Epithelial cell of prostate (primary cell): ENCODE measurements at places on chromosomes 4 and X.

DNA sequence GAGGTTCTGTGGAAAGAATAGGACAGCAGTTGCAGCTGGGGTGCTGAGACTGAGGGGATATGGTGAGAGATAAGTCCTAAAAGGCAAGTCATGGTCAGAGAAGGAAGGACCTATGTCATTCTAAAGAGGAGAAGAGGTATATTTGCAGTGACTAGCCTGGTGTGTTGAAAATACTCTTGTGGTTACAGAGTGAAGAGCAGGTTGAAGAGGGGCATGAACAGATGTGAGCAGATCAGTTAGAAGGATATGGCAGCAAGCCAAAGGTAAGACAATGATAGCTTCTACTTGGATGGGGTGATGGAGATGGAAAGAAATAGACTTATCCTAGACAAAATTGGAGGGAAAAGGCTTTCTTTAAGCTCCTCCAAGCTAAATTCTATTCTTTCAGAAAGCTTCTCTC, 469.8 kb upstream of the CPEB2 start:
- no peak for DNase-seq

- DNase-seq = no peak
Observed at GRCh38 chr4:182427554-182427953, 184.4 kb downstream of the TENM3 start.

GRCh38 chrX:123617007-123617406, 115.8 kb downstream of the THOC2 start:
- no peak for DNase-seq

DNA sequence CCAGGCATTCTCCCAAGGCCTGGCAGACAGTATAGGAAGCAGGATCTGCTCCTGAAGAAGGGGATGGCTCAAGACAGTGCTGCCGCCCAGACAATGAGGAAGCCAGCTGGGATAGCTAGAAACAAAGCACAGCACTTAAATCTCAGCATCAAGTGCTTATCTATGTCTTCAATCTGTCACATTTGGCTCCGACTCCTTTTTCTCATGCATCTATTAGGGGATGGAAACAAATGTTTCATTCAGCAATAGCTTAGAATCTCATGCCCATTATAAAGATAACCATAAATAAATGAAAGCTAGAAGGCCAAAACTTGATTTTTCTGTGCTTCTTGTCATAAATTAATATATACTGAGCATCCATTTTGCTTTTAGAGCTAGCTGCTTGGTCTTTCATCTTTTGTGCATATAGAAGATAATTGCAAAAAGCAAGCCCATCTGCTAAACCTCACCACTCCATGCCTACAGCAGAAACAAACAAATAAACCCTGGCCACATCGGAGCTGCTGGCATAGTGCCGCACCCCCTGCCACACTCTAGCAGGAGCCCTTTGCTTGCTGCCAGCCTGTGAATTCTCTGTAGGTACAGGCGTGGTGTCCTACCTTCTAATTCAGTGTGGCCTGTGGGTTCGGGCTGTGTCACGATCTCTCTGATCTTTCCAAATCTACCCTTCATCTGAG, 75.9 kb downstream of the AASDH start:
- no peak for DNase-seq

DNA sequence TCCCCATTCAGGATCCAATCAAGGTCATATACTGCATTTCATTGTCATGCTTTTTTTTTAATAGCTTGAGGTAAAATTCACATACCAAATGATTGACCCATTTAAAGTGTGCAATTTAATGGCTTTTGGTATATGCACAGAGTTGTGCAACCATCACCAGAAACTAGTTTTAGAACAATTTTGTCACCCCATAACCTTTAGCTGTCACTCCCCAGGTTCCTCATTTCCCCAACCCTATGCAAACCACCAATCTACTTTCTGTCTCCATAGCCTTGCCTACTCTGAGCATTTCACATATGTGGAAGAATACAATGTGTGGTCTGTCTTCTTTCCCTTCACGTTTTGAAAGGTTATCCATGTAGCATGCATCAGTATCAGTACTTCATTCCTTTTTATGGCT, 1.4 kb upstream of the SMAD1 start:
- no peak for DNase-seq

- no peak for DNase-seq
Observed at GRCh38 chr4:24065974-24066373, 176.1 kb upstream of the PPARGC1A start.

DNA sequence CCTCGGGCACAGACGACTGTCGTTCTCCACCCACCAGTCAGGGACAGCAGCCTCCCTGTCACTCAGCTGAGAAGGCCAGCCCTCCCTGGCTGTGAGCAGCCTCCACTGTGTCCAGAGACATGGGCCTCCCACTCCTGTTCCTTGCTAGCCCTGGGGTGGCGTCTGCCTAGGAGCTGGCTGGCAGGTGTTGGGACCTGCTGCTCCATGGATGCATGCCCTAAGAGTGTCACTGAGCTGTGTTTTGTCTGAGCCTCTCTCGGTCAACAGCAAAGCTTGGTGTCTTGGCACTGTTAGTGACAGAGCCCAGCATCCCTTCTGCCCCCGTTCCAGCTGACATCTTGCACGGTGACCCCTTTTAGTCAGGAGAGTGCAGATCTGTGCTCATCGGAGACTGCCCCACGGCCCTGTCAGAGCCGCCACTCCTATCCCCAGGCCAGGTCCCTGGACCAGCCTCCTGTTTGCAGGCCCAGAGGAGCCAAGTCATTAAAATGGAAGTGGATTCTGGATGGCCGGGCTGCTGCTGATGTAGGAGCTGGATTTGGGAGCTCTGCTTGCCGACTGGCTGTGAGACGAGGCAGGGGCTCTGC, 7.9 kb upstream of the MSANTD1 start:
- no peak for DNase-seq

DNA sequence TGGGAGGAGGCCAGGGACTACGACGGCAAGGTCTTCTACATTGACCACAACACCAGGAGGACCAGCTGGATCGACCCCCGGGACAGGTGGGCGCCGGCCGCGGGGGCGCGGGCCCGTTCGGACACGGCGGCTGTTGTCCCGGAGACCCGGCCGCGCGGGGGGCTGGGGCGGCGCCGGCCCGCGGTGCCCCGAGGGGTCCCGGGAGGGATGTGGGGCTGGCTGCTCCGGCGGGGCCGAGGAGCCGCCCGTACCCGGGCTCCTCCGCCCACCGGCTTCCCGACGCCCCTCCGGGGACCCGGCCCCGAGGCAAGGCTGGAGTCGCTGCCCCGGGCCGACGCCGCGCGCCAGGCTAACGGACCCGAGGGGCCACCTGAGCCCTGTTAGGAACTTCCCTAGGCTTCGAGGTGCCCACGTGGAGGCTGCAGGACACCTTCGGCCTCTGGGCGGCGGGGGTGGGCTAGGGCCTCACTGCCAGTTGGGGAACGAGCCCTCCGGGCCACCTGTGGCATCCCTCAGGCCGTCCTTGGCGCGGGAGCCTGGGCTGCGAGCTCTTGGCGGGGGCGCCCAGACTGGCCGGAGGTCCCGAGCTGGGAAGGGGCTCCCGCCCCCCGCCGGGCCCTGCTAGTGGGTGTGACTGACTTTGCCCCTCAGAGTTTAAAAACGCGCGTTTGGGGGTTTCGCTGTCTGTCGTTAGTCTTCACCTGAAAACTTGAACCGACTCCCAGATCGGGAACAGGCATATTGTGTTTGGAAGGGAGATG, 660 bp downstream of the WWC2 start:
- no peak for DNase-seq

DNA sequence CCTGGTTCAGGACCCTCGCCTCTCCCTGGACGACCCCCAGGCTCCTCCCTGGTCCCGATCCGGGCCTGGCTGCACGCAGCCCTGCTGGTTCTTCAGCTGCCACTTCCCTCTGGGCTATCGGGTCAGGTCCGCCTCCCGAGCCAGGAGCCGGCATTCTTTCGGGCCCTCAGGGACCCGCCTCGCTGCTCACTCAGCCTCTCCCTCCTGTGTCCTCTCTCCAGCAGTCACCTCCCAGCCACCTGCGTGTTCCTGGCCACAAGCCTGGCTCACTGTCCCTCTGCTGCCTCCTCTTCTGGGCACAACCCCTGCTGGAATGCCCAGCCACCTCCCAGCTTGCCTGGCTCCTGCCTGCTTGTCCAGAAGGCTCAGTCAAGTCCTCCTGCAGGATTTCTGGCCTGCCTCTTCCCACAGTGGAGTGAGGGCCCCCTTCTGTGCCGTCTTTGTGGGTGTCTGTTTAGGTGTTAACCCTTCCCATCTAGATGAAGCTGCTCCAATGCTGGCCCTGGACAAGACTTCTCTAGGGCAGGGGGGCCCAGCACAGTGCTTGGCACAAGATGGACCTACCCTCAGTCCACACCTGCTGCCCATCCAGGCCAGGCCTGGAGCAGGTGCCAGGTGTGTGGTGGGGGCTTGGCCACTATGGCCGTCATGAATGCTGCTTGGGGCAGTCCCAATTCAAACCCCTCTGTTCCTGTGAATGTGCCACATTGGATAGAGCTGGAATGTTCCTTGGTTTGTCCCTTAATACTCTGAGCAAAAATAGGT, 2.2 kb downstream of the WFS1 start:
- DNase-seq = no peak

DNA sequence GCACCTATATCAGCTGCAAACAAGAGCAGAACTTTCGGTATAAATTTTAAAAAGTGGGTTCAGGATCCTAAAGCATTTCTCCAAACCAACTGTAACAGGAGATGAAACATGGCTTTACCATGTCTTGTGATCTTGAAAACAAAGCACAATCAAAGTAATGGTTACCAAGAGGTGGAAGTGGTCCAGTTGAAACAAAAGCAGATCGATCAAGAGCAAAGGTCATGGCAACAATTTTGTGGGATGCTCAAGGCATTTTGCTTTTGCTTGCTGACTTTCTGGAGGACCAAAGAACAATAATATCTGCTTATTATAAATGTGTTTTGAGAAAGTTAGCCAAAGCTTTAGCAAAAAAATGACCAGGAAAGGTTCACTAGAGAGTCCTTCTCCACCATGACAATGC, 116.9 kb upstream of the RAP2C start:
- DNase-seq = no peak

GRCh38 chrX:120562569-120562926, 1.8 kb upstream of the CUL4B start:
- DNase-seq = no peak

DNA sequence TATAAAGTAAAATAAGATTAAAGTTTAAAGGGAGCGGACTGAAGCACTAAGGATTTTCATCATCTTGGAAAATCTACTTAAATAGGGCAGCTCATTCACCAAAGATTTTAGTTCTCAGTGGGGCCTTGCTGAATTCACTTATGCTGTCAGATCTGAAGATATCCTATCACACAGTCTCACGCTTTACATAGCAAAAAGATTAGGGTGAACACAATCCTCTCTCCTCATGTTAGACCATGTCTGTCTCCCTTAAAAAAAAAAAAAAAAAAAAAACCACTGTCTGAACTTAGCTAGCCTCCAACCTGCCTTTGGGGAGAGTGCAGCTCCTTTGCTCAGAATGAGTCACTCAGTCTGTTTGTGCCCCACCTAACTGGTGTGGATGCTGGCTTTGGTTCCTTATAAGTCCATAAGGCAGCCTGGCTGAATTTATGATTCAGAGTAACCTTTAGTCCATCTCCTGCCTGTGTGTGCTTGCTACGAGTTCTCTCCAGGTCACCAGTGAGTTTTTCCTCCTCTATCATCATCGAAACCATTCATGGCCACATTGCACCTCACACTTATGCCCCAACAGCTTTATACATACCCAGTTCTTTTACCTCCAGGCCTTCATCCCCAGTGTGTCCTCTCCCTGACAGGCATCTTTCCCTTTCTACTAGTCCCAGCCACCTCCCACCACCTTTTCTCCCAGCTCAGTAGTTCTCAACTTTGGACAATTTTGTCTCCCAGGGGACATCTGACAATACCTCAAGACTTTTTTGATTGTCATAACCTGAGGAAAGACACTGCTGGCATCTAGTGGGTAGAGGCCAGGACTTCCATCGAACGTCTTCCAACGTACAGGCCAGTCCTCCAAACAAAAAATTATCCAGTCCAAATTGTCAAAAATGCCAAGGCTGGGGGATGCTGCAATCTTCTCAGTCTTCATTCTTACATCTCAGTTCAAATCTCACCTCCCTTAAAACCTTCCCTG, 220.7 kb upstream of the EMCN start:
- peak; percentile 96 for DNase-seq

DNA sequence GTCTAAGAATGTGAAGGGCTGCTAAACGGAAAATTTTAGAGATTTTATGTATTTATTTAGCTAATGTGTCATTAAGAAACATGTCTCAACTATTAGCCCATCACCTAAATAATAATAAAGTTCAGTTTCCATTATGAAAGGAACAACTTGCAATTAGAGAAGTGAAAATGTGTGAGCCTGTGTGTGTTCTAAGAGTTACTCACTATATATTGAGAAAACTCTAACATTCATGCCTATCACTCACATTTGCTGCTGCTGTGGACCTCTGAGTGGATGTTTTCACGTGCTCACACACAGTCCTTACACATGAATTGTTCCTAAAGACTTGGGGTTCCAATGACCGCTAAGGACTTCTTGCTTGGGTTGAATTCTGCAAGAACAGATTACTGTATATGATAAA, 364.0 kb downstream of the TMA16 start:
- DNase-seq = no peak

DNA sequence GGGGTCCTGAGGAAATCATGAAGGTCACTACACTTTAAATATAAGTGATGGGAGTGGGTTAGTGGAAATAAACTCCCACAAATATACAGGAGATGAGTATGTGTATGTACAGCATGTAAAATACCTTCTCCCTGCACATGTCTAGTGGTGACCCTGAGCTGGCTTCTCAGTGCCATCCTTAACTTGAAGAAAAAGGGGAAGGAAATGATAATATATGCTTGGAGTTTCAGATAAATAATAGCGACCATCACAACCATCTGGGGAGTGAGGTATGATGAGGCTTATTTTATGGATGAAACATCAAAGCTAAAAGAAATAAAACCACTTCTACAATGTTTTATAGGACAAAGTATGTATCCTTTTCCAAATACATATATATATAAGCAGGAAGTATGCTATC, 41.0 kb upstream of the SORBS2 start:
- DNase-seq = no peak

- DNase-seq = no peak
Observed at GRCh38 chr4:171639540-171639939, 173.7 kb upstream of the GALNTL6 start.

DNA sequence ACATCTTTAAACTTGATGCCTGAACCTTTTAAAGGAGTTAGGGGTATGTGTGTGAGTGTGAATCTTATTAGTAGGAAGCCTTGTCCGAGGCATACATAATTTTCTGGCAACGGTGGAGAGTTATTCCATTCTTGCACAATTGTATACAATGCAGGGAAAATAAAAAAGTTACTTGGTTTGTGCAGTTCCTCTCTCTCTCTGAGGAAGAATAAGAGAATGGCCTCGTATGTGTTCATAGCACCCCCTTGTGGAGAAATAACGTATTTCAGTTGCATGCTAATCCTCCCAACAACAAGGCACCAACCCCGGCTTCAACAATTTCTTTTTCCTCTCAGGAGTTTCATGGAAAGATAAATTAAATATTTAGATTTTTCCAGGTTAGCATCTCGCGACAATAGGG, 33.7 kb upstream of the FGF13 start:
- DNase-seq = no peak

GRCh38 chr4:48944756-48945241, 38.2 kb upstream of the OCIAD2 start:
- DNase-seq = no peak

- DNase-seq = no peak
Observed at GRCh38 chr4:180587379-180587778, 1655.8 kb upstream of the TENM3 start.

GRCh38 chr4:185225940-185226339, 16.5 kb downstream of the SNX25 start:
- no peak for DNase-seq
